ENCODE measurements at places on chromosomes 2 and 18.

- no peak for DNase-seq
These were observed 53.1 kb downstream of the BCL2L11 start for GRCh38 chr2:111173856-111174255.

GRCh38 chr2:177422271-177422670, 29.7 kb downstream of the AGPS start:
- no peak for DNase-seq

DNA sequence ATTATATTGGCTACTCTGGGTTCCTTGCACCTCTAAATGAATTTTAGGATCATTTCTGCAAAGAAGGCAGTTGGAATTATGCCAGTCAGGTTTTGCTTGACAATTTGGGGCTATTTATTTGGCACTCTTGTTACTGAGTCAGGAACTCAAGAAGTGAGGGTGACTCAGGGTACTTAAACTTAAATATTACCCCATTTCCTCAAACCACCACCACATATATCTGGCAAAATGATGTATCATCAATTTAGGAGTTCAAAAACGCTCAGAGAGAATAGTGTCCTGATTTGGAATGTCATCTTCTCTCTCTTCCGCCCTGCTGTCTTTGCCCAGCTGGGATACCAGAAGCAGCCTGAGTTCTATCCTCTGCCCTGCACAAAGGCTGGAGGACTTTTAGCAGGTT, 2.4 kb upstream of the THNSL2 start:
- DNase-seq: no peak

DNA sequence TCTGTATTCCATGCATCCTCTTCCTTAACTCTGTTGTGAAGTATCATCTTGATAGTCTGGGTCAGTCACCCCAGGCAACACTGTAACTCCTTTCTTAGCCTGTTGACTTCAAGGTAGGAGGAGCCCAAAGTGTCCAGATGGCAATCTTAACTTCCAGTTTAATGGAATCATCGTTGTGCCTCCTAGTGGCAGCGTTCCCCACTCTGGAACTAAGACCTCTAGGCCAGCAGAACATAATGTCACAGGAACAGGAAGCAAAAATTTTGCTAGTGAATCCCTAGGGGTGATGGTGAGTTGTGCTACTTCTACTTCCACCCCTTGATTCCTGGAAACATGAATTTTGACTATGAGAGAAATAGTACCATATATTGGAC, 11.7 kb downstream of the SGPP2 start:
- DNase-seq: no peak

DNA sequence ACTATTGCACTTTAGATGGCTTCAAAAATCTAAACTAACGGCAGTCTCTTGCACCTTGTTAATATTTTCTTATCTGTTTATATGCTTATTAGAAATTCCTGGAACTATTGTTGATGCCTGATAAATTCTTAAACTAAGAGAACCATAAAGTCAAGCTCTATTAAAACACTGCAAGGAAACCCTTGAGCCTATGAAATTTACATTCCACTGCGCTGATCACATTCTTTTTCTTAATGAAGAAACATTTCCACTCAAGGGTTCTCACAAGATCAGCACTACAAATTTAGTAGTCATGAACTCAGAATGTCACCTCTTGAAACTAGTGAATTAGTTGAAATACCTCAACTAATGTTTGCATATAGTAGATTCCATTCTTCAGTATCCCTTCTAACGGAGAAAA, 331.8 kb upstream of the SLC8A1 start:
- DNase-seq: no peak

GRCh38 chr18:45650321-45650720, 35.0 kb downstream of the SLC14A2 start:
- DNase-seq: no peak

DNA sequence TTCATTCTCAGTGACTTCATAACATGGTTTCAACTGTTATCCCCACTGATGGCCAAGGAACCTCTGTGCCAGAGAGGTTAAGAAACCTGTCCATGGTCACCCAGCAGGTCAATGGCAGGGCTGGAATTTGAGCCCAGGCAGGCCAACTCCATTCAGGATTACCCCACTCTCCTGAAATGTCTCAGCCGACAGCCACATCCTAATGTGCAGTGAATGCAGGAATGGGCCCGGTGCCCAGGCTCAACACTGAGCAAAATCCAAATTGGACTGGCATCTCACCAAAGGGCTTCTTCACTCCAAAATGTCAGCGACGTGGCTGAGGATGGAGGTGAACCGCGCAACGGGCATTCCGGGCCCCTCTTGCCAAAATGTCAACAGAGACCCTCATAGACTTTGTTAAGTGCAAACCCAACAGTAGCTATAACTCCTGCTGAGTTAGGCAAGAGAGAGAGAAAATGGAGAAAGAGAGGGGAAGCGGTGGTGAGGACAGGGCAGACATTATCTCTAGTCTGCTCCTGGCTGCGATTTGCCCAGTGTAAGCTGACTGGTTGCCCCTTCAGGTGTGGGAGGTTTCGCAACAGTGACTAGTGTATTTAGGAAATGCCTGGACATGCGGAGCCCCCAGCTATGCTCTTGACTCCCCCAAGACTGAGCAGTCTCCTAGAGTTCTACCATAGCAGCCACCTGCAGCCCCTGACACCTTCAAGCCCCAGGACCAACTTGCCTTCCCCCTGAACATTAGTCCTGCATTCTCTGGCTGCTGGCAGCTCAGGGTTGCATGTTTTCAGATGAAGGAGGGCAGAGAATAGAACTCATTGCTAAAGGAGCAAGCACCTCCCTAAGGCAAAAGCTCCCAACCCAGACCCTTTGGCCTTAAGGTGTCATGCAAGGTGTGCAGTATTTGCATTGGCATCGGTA, 167.7 kb downstream of the ANAPC1 start:
- DNase-seq: no peak

- no peak for DNase-seq
These were observed 178.3 kb upstream of the HDAC4 start for GRCh38 chr2:239579081-239579480.

- no peak for DNase-seq
These were observed 8.6 kb downstream of the SPATS2L start for GRCh38 chr2:200314976-200315567.

DNA sequence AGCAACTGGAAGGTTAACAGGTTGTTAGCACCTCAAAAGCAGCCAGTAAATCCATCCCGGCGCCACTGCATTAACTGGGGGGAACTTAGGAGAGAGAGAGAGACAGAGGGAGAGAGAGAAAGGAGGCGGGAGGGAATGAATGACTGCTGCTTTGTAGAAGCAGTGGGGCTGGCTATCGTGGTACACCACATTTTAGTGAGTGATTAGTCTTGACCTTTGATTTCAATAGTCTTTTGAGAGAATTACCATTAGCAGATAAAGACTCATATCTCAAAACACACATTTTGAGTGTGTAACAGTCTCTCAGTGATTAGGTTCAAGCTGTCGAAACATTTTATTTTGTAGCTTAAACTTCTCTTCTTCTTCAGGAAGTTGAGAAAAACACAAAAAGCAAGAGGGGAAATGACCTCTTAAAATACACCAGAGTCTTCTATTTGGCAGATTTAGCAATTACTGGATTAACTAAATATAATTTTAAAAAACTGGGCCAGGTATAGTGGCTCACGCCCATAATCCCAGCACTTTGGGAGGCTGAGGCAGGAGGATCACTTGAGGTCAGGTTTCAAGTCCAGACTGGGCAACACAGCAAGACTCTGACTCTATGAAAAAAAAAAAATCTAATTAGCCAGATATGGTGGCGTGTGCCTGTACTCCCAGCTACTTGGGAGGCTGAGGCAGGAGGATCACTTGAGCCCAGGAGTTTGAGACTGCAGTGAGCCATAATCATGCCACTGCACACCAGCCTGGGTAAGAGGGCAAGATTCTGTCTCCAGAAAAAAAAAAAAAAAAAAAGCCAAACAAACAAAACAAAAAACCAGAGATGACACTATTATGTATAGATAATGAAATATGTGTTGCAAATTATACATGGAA, 22.0 kb upstream of the PNO1 start:
- no peak for DNase-seq

- no peak for DNase-seq
These were observed 71.8 kb downstream of the RAPH1 start for GRCh38 chr2:203463266-203463678.

GRCh38 chr2:164055623-164056022, 319.8 kb upstream of the FIGN start:
- DNase-seq: no peak

- no peak for DNase-seq
These were observed 4.2 kb downstream of the MYL12B start for GRCh38 chr18:3266062-3266608.

- DNase-seq: no peak
These were observed 80.0 kb downstream of the COPS8 start for GRCh38 chr2:237165405-237166276.

DNA sequence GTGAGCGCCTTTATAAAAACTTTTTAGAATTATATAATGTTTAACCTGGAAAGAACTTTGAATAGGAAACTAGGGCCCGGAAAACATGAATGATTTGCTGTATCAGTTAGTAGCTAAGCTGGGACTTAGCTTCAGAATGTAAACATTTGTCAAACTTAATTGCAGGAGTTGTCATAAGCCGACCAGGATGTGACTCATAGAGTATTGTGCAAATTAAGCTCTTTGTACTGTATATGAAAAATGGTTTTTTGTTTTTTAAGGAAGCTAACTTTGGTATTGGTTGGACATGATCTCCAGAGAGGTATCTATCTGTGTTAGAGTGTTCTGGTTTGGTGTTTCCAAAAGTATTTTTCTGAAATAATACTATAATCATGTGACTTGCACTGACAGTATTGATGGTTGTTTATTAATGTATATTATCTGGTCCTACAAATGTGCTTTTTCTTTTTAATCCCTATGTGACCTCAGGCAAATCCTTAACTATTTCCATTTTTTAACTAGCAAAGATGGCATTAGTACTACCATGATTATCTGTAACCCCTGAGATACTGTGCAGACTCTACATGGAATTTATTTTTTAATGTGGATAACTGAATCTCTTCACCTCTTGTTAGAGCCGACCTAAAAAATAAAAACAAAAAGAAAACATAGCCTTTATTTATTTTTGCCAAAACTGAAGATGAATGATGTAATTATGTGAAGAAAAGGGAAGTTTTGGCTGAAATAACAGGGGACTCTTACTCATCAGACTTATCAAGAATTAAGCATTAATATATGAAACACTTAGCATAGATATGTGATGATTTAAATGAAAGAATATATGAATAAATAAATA, 11.7 kb downstream of the YIPF4 start:
- DNase-seq: no peak

GRCh38 chr2:74532222-74532621, 2.5 kb downstream of the HTRA2 start:
- no peak for DNase-seq

DNA sequence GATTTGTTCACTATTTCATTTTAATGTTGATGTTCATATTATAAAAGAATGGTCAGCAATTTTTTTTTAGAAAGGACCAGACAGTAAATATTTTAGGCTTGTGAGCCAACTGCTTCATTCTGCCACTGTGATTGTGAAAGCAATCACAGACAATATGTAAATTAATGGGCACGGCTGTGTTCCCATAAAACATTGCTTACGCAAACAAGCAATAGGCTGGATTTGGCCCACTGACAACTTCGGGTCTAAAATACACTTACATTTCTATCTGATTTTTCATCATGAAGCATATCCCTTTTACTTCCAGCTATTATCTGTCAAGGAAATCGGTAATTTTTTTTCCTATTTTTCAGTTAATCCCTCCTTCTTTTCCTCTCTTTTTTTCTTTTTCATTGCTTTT, 182.2 kb upstream of the CDH2 start:
- no peak for DNase-seq

DNA sequence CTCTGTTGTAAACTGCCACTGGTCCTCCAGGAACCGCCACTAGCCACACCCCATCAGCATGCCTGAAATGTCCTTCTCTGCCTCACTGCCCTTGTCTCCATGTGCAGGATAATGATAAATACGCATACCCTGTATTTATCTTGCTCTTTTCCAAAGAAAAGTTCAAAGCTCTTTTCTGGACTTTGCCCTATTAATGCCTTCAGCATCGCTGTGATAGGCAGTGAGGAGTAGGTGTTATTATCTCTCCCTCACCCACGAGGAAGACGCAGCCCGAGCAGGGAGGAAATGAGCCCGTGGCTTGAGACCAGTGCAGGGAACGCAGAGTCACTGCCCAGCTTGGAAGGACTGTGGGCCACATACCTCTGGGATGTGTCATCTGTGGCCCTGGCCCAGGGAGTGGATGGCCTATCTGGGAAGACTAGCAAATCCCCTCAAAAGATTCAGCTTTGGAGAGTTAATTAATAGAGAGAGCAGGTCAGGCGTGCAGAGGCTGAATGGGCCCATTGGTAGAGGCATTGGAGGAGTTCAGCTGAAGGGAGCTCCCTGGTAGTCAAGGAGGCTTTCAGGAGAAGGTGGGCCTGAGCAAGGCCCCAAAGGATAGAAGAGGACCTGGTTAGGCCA, 39.5 kb upstream of the MCFD2 start:
- no peak for DNase-seq

GRCh38 chr2:64359171-64359891, 94.6 kb upstream of the LGALSL start:
- DNase-seq: no peak

DNA sequence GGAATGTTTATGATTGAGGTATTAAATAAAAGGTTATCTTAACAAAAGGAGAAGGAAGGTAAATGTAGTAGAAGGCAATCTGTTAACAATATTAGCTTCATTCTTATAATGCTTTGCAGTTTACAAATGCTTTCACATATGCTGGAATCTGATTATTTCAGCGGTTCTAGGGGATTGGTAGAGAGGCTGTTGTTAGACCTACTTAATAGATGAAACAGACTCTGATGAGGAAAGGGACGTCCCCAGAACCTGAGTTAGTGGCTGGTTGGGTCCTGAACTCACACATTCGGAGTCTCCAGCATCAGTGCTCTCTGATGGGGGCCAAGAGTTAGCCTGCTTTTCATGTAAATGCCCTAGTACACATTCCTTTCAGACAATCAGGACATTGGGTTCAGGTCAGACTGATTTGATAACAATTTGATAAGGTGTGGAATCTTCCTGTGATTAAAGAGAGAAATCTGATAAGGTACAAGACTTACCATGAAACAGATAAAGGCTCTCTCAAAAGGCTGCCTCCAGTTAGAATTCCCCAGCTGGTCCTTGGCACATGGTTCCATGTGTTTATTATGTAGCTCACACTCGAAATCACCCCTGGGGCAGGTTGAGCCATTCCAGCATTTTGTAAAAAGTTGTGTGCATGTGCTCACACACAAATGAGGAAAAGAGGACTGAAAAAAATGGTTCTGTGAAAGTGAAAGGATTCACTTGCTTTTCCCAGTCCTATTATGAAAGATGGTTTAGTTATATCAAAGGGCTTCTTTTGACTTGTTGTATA, 103.1 kb downstream of the GPD2 start:
- no peak for DNase-seq

DNA sequence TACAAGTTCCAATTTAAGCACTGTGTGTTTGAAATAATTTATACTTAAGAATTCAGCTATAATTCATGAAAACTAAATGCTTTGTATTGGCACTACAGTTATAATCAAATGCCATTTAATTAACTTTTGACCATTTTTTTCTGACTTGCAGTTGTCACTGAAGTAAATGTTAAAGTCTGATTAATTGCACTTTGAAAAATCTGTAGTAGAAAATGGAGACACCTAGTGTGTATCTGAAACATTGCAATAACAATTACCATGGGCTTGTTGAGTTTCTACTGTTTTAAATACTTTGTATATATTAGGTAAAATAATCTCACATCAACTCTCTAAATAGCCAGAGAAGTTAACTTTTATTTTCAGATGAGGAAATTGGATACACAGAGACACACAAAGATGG, 458.6 kb upstream of the FSIP2 start:
- no peak for DNase-seq

Measured in stimulated activated CD4-positive, alpha-beta T cell treated with anti-CD3 and anti-CD28 coated beads, Interleukin-4, amount 100 ng/mL, for 48 hours (primary cell).